ENCODE measurements at places on chromosomes 7 and 10. TPM values are rescaled to one million over a fixed set of nuclear protein-coding genes. Genes with fewer than 3 reads are reported as not detected.

GRCh38 chr7:33612442-33612841 lies 292.9 kb upstream of the BMPER start:
- no peaks in the 10 kb centered on the region for H3K4me1 ChIP-seq
- no peak overlapping the region for H3K27ac ChIP-seq
- no peak overlapping the region for H3K4me3 ChIP-seq
- no peak for DNase-seq

DNA sequence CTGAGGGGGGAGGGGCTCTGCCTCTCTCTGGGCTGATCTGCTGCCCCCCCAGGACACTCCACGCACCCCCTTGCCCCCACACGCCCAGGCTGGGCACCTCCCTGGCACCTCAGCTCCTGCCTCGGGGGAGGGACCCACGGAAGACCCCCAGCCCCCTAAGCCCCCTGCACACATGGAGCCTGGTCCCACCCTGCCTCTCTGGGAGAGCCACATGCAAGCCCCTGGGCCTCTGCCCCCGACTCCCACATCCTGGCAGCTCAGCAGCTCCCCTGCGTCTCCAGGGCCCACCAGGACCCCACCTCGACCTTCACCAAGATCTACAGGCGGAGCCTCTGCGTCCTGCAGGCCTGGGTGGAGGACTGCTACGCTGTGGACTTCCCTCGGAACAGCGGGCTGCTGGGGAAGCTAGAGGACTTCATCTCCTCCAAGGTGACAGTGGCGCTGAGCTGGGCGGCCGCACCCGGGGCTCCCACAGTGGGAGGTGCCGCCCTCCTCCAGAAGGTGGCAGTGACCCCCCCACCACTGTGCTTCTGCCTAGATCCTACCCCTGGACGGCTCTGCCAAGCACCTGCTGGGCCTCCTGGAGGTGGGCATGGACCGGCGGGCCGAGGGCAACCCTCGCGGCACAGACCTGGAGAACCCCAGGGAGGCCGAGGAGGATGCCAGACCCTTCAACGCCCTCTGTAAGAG lies 18.7 kb upstream of the UTF1 start:
- H3K36me3 ChIP-seq: no peaks in the 10 kb centered on the region
- no peaks in the 10 kb centered on the region for H3K27me3 ChIP-seq
- no peaks in the 10 kb centered on the region for H3K4me1 ChIP-seq
- no peak overlapping the region for H3K4me3 ChIP-seq
- H3K27ac ChIP-seq: no peak overlapping the region

DNA sequence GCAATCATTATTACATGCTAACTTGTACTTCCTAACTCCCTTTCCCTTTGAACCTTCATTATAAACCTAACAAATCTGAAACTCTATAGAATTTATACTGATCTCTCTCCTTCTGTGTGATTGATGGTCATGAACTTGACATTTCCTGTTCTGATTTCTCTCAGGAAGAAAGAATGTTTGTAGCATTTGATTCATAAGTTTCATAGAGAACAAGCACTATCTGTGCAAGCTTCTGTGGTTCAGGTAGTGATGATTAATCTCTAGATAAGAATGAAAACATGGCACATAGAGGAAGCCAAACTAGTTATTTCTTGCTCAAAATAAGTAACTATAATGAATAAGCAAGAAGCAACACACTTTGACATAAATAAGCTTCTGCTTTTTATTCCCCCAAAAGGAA lies 34.2 kb downstream of the TFPI2 start:
- H3K36me3 ChIP-seq: no peaks in the 10 kb centered on the region
- H3K4me1 ChIP-seq: no peaks in the 10 kb centered on the region
- DNase-seq: no peak

DNA sequence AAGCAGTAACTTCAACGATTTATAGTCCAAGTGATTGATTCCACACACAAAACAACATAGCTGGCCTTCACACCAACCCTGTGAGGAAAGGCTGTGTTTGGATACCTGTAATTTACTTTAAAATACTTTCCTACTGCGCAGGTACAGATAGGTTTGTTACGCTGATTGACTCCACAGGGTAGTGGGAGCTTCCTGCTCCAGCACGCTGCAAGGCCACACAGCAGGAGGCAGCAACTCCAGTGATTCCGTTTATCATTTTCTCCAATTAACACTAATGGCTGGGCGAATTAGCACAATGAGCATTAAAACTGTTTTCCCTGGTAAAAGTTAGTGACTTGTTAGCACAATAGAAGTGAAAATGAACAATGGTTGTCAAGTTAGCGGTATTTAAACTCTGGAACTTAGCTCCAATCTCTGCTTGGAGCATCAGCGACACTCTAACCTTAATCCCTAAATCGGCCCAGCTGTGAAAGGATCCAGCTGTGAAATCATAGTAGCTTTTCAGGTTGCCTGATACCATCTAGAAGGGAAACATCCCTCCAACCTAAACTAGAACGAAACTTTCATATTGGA lies 959 bp downstream of the DCLRE1C start:
- no peaks in the 10 kb centered on the region for H3K27me3 ChIP-seq
- peak overlapping the region; percentile 88 for H3K27ac ChIP-seq
- H3K4me3 ChIP-seq: peak overlapping the region; percentile 53
- no peak for DNase-seq
- H3K36me3 ChIP-seq: peaks cover 5% of the 10 kb centered on the region

GRCh38 chr7:18144166-18144565 lies 116.5 kb upstream of the PRPS1L1 start:
- H3K4me3 ChIP-seq: no peak overlapping the region
- no peaks in the 10 kb centered on the region for H3K36me3 ChIP-seq
- H3K27ac ChIP-seq: no peak overlapping the region
- DNase-seq: no peak

DNA sequence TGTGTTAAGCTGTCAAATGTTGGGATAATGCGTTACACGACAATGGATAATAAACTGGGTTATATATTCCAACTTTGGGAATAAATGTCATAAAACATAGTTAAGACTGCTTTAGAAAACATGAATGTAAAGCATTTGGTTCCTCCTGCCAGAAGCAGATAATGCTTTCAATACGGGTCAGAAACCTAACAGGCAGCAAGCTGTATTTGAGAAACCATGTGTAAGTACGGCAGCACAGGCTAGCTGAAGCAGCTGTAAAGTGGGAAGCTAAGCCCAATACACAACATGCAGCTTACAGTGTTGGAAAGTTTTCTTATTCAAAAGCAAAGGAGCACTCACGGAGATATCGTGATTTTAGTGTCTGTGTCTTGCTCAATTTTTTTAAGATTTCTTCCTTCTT lies 46.5 kb downstream of the MALSU1 start:
- DNase-seq: no peak
- H3K36me3 ChIP-seq: peaks cover 24% of the 10 kb centered on the region
- no peak overlapping the region for H3K27ac ChIP-seq
- H3K27me3 ChIP-seq: no peaks in the 10 kb centered on the region
- no peak overlapping the region for H3K4me3 ChIP-seq
- H3K4me1 ChIP-seq: peaks cover 3% of the 10 kb centered on the region

- H3K27me3 ChIP-seq: no peaks in the 10 kb centered on the region
- no peak for DNase-seq
- H3K27ac ChIP-seq: no peak overlapping the region
- no peak overlapping the region for H3K4me3 ChIP-seq
- no peaks in the 10 kb centered on the region for H3K36me3 ChIP-seq
- H3K4me1 ChIP-seq: no peaks in the 10 kb centered on the region
Observed at GRCh38 chr7:143015926-143016490, 10.9 kb downstream of the OR9A2 start.

- no peak overlapping the region for H3K4me3 ChIP-seq
- no peak overlapping the region for H3K27ac ChIP-seq
- no peaks in the 10 kb centered on the region for H3K4me1 ChIP-seq
Observed at GRCh38 chr7:112503361-112503972, 22.7 kb downstream of the LSMEM1 start.

- H3K27ac ChIP-seq: no peak overlapping the region
- DNase-seq: no peak
- H3K4me3 ChIP-seq: no peak overlapping the region
- no peaks in the 10 kb centered on the region for H3K4me1 ChIP-seq
Observed at GRCh38 chr10:36634916-36635315, 490.5 kb upstream of the ANKRD30A start.

GRCh38 chr7:112069879-112070321 lies 136.3 kb downstream of the DOCK4 start:
- H3K27me3 ChIP-seq: no peaks in the 10 kb centered on the region
- DNase-seq: no peak
- no peak overlapping the region for H3K4me3 ChIP-seq
- peaks cover 23% of the 10 kb centered on the region for H3K4me1 ChIP-seq
- no peak overlapping the region for H3K27ac ChIP-seq

GRCh38 chr10:131142517-131143380 lies 168.8 kb downstream of the TCERG1L start:
- no peaks in the 10 kb centered on the region for H3K36me3 ChIP-seq
- H3K27me3 ChIP-seq: peaks cover 10% of the 10 kb centered on the region
- no peak for DNase-seq
- H3K27ac ChIP-seq: no peak overlapping the region
- H3K4me3 ChIP-seq: no peak overlapping the region

Gene IQUB
- total RNA-seq: 5.1 TPM

Gene VCL
- total RNA-seq: 124 TPM

Gene PRRT4
- total RNA-seq: 1.3 TPM

Gene ITGB8
- total RNA-seq: 29.7 TPM

Gene DYNC1I1
- 2.1 TPM for total RNA-seq

Gene NPFFR1
- 0.12 TPM for total RNA-seq

Gene CASD1
- 31.5 TPM for total RNA-seq

Gene LIPK
- not detected for total RNA-seq

Gene C10orf67
- 0.68 TPM for total RNA-seq
